Activated CD4-positive, alpha-beta T cell treated with anti-CD3 and anti-CD28 coated beads, Interleukin-2, amount 10 ng/mL, durations not matched to agents 24 days and 14 days (primary cell): ENCODE measurements at places on chromosomes 6 and 20. TPM values are rescaled to one million over a fixed set of nuclear protein-coding genes. Genes with fewer than 3 reads are reported as not detected.

The ZNF165 gene
- 0.26 and 0.47 TPM in 2 replicates for total RNA-seq

The MYT1 gene
- total RNA-seq: not detected in 2 replicates

The WFDC12 gene
- total RNA-seq: not detected in 2 replicates

The RNF8 gene
- 29.4 and 32.0 TPM in 2 replicates for total RNA-seq

The FANCE gene
- 19.6 and 22.1 TPM in 2 replicates for total RNA-seq

The CST8 gene
- total RNA-seq: not detected in 2 replicates

The RAB23 gene
- total RNA-seq: 3.0 and 4.0 TPM in 2 replicates

The SYTL3 gene
- 102 and 106 TPM in 2 replicates for total RNA-seq

The MAP3K5 gene
- 8.7 and 8.8 TPM in 2 replicates for total RNA-seq

The WFDC5 gene
- total RNA-seq: not detected in 2 replicates

The LAMA2 gene
- total RNA-seq: 0.47 and 0.64 TPM in 2 replicates
